Dermis blood vessel endothelial cell (primary cell): ENCODE measurements at places on chromosomes 7 and 10. TPM values are rescaled to one million over a fixed set of nuclear protein-coding genes. Genes with fewer than 3 reads are reported as not detected.

- no peak for DNase-seq
Observed at GRCh38 chr7:112362053-112362650, 88.1 kb upstream of the IFRD1 start.

DNA sequence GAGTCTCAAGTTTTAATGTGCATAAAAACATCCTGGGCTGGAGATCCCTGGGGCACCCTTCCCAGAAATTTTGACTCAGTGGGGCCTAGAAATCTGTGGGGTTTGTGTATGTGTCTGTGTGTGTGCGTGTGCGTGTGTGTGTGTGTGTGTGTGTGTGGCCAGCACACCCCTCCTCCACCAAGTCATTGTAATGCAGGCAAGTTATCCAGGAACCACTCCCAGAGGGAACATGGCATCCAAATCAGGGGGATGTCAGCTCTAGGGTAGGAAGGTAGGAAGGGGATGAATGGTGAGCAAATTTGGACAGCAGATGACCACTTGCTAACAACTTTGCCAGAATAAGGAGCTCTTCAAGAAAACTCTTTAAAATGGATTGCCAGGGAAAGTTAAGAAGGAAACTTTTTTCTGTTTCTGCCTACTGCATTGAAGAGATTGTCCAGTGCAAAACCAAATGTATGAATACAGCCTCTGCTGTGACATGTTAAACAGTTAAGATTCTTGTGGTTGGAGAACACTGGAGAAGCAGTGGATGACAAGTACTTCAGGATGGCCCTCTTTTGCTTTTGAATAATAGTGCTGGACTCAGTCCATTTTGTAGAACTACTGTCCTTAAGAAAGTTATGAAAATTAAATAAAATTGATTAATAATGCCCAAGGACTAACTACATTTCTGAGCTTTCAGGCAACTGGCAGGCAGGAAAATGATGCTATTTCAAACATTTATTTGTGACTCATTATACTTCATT lies 12.3 kb downstream of the STAMBPL1 start:
- DNase-seq, result no peak

DNA sequence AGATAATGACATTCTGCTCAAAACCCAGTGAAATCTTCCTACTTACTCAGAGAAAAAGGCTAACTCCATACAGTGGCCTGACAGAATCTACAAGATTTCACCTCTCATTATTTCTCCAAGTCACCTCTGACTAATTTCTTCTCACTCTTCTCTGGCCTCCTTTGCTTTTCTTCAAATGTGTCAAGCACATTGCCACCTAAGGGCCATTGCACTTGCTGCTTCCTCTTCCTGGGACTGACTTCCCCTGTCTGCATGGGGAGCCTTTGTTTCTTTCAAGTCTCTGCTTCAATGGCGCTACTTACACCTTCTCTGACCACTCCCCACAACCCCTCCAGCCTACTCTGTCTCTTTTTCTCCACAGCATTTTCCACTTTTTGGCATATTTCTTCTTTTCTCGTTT lies 36.0 kb downstream of the PRTFDC1 start:
- DNase-seq, result no peak

DNA sequence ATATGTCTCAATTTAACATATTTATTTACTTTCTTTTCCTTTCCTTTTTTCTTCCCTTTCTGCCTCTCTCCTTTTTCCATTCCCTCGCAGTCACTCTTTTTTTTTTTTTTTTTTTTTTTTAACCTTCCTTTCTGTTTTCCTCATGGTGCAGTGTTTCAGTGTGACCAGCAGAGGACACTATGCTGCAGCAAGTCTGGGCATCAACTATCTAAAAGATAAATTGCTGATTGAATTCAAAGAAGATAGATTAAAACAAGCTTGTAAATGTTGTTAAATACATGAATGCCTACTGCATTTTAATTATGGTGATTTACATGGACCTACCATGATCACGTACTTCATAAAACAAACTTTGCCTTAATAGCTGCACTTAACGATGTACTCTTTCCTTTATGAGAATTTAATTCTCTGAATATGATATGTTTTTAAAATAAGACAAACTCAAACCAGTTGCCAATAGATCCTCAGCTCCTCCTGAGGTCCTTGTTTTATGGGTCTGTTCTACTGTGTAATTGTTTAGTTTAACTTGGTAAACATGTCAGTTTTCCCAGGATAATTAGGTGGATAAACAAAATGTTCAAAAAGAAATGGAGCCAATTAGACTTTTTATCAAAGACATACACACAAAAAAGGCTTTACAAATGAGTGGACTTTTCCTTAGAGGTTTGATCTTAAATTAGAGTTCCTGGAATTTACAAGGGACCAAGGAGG lies 101.0 kb upstream of the AGR3 start:
- DNase-seq, result peak; percentile 71

- peak; percentile 5 for DNase-seq
Observed at GRCh38 chr7:39271402-39271801, 293.7 kb downstream of the POU6F2 start.

GRCh38 chr7:30970594-30971094 lies 6.9 kb downstream of the GHRHR start:
- DNase-seq, result no peak

DNA sequence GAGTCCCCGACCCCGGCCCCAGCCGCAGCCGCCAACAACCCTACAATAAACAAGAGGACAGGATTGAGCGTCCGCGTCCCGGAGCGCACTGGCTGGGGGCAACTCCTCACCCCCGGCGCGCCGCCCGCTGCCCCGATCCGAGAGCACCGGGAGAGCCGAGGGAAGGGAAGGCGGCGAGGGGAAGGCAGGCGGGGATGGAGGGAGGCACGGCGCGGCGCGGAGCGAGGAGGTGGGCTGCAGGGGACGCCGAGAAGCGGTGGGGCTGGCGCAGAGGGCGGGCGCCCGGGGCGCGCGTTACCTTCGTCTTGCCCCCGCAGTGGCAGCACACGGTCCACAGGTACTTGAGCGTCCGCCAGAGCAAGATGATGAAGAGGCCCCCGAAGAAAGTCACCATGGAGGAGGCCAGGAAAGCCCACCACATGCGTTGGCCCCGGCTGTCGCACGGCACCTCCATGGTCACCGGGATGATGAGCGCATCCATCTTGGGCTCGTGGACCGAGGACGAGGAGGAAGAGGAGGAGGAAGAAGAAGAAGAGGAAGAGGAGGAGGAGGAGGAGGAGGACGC lies 559 bp downstream of the KCNMA1 start:
- DNase-seq, result no peak

DNA sequence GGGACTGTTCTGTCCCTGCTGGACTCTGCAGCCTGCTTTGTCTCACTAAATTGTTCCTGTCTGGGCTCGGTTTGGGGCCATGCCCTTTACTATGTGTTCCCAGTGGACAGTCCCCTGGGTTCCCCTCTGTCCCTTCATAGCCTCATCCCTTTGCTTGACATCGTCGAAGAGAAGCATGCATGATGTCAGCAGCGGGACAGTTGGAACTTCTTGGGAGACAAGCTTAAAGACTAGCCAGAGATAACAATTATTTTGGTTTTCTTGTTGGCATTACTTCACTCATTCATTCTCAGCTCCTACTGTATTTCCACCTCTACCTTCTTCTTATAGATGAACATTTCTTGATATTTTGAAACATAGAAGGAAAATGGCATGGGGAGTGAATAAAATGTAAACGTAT lies 2.7 kb downstream of the EPHB6 start:
- no peak for DNase-seq

DNA sequence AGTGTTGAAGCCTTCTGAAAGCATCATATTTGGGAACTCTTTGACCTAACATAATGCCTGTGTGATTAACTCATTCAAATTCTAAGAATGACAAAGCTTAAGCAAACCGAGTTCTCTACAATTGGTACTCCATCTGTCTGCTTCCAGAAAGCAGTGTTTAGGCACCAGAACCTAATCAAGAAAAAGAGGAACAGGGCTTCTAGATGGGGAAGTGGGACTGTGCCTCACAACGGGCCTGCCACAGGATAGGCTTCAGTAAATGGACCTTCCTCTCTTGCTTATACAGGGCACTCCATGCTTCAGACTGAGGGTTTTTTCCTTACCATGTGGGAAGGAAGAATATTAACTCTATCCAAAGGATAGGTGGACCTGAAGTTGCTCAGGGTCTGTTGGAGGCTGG lies 808.1 kb downstream of the XPNPEP1 start:
- no peak for DNase-seq

DNA sequence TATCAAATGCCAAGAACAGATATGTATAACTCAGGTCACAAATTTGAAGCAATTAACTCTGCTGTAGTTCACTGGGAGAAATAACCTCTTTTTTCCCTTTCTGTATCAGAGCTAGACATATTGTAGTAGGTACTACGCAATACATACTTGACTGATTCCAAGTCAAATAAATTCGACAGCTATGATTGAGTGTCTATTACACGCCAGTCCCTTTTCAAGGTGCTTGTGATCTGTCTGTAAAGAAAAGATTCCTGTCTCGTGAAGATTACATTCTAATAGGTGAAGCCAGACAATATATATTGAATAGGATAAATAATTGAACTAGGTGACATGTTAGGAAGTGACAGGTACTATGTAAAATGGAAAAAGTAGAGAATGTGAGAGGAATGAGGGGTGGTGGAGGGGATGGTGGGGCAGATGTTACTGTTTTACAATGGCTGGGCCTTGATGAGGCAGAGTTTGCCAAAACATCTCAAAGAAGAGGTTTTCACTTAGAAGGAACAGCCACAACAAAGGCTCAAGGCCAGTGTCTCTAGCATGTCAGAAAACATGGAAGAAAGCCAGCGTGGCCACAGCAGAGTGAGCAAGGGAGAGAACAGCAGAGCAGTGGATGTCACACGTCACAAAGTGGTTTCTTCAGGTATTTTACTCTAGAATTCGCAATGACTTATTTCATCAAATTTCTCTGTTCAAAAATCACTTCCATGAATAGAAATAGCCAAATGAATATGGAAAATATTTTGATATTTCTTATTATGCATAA lies 282.6 kb upstream of the CACNA2D1 start:
- DNase-seq, result no peak

- DNase-seq, result no peak
Observed at GRCh38 chr7:20870977-20871376, 84.3 kb upstream of the SP8 start.

- DNase-seq, result no peak
Observed at GRCh38 chr10:79282388-79282787, 64.9 kb upstream of the PPIF start.

DNA sequence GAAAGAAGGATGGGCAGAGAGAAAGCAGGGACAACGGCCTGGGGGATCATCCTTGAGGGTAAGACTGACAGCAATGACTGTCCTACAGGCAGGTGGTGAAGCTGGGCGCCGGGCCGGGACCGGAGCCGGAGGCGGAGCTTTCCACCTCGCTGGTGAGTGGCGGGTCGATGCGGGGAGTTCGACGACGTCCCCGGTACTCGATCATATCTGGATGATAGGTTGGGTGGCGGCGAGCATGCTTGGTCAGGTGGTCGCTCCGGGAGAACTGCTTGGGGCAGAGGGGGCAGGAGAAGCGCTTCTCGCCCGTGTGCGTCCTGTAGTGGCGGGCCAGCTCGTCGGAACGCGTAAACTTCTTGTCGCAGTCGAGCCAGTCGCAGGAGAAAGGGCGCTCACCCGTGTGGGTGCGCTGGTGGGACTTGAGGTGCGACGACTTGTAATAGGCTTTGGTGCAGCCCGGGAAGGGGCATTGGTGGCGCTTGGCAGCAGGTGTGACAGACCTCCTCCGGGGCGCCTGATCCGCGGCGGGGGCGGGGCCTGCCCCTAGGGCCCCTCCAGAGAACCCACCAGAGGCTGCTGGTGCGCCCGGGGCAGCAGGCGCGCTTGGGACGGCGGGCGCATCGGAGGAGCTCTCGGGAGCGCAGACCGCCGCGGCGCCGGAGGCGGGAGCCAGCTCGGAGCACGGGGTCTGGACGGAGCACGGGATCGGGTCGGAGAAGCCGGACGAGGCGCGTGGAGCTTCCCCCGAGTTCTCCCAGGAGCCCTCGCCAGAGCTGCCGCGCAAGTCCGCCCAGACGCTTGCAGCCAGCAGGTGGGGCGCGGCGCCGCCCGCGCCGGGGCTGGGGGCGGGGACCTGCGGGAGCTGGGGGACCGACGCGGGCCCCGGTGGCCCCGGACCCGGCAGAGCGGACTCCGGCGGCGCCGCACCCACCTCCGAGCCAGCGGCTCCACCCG lies 752 bp downstream of the KLF14 start:
- DNase-seq, result peak; percentile 31

GRCh38 chr7:153524070-153524601 lies 528.1 kb upstream of the DPP6 start:
- no peak for DNase-seq

- DNase-seq, result no peak
Observed at GRCh38 chr7:140972876-140973829, 41.6 kb downstream of the MRPS33 start.

DNA sequence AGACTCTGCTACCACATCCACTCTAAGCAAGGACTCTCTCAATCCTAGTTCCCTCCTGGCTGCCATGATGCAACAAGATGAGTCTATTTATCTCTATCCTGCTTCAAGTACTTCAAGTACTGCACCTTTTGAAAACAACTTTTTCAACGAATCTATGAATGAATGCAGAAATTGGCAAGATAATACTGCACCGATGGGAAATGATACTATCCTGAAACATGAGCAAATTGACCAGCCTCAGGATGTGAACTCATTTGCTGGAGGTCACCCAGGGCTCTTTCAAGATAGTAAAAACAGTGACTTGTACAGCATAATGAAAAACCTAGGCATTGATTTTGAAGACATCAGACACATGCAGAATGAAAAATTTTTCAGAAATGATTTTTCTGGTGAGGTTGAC lies 40.7 kb downstream of the AHR start:
- DNase-seq, result peak; percentile 71

DNA sequence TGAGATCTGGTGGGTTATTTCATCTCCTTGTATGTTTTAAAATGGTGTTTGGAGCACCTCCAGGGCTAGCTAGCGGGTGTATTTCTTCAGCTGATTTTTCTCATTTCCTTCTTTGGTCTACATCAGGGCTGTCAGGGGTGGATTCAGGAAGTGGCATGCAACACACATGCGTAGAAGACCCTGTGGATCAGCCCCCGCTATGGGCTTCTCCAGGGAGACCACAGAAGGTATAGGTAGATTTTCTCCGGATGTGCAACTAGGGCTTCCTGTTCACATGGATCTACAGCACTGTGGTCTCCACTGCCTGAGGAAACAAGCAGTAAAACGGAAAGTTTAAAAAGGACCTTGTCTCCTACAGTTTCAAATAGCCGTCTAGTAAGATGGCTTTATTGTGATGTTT lies 10.4 kb downstream of the NUB1 start:
- no peak for DNase-seq

DNA sequence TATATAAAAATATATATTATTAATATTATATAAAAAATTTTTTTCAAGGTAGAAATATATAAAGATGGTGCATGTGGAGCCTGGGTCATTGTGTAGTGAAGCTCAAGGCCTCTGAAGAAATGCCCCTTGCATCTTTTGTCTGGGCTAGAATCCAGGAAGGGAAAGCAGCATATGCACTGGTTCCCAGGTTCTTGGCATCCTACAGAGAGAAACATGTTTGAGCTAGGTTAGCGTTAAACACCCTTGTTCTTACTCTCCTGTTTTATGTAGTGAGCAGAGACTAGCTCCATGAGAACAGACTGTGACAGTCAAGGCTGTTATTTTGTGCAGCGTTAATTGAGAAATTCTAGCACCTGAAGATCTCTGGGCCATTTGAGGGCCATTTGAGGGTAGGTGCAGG lies 116.1 kb downstream of the POM121L12 start:
- no peak for DNase-seq

The LFNG gene
- total RNA-seq, result 26.4 and 36.4 TPM in 2 replicates

The PPP1R17 gene
- not detected in 2 replicates for total RNA-seq

The ARL5B gene
- 22.8 and 23.0 TPM in 2 replicates for total RNA-seq

The ZNF783 gene
- 6.7 and 7.5 TPM in 2 replicates for total RNA-seq

The SPDYE1 gene
- not detected in 2 replicates for total RNA-seq

The RNLS gene
- 0.51 and 2.7 TPM in 2 replicates for total RNA-seq

The ANKRD30A gene
- not detected in 2 replicates for total RNA-seq

The ADAM22 gene
- total RNA-seq, result 1.1 and 2.0 TPM in 2 replicates

The GNG11 gene
- total RNA-seq, result 404 and 652 TPM in 2 replicates

The GRK5 gene
- 47.0 and 57.9 TPM in 2 replicates for total RNA-seq

The SLC16A9 gene
- under 0.01 and 0.05 TPM in 2 replicates for total RNA-seq

The TBX20 gene
- total RNA-seq, result not detected in 2 replicates

The TRDMT1 gene
- 4.6 and 7.5 TPM in 2 replicates for total RNA-seq
